ENCODE measurements at places on chromosomes 6 and 20.

DNA sequence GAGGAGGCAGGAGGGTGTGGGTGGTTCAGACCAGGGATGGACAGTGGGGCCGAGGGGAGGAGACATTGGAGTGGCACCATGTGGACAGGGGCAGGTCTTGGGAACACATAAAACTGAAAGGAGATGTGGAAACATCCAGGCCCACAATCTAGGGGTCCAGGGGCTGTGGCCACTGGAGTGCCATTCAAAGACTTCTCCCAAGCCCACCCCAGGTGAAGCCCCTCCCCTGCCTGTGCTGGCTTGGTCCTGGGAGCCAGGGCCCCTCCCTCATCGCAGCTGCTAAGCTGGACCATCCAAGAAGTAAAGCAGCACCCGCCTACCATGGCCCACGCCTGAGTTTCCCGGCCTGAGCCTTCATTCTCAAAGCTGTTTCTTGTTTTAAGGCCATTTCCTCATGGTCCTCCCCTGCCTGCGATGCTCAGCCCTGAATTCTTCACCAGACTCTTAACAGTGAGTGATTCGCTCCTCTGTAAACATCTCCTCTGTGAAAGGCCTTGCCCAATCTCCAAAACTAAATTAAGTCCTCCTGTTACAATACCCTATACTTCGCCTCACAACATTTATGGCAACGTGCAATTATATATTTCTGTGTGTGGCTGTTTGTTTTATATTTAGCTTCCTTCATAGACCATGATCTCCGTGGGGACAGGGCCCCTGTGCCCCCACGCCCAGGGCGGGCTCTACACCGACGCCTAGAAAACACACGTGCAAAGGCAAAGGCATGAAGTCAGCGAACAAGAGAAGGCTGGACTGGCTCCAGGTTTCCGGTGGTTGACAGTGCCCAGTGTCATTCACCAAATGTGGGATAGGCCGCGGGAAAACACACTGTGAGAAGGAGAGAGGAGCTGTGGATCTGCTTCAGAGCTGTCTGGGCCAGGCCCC, 267.8 kb downstream of the ERMARD start:
- DNase-seq = no peak

DNA sequence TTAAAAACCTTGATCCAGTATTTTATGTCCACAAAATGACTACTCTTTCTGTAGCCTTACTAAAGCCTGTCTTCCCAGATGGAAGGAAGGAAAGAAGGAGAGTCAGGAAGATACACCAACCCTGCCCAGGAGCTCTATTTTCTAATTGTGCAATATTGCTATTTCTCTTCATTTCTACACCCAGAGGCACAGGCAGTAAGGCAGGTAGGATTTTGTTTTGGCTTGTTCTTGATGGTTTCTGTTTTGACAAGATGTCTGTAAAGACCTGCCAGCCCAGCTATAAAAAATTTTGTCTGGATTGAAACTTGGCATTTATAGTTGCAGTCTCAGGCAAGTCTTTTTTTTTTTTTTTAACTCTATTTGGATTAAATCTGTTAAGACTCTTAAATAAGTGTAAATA, 587.5 kb upstream of the ARID1B start:
- DNase-seq = no peak

- DNase-seq = no peak
These were observed 9.5 kb upstream of the FOXC1 start for GRCh38 chr6:1600063-1600763.

DNA sequence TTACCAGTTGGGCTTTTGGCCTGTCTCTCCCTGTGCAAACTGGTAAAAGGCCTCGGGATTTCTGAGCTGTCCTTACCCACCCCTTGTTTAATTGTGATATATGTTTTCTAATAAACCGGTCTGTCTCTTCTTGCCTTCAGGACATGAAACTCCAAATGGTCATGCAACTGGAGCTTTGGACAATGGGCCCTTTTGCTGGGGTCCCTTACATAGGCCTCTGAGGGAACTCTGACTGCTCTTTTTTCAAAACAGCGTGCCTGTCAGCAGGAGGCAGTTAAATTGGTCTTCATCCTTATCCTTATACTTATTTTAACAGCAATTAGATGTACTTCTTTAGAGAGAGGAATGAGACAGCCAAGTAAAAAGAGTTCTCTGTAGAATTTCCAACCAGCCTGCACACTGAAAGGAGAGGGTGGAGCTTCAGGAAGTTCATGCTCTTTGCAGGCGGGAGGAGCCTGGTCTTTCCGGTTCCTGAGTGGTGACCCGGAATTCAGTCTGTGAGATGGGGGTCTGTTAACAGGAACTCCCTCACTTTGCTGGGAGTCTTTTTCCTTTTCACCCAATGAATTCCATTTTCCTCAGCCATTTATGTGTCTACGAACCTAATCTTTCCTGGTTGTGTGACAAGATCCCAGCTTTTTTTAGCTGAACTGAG, 299.6 kb upstream of the GJE1 start:
- DNase-seq = no peak

GRCh38 chr6:128144320-128144719, 243.5 kb upstream of the THEMIS start:
- no peak for DNase-seq

GRCh38 chr20:51084593-51085377, 61.9 kb upstream of the KCNG1 start:
- DNase-seq = no peak

- no peak for DNase-seq
These were observed 241.6 kb downstream of the BMP7 start for GRCh38 chr20:57024849-57025248.

- no peak for DNase-seq
These were observed 17.1 kb downstream of the TCF21 start for GRCh38 chr6:133906050-133906449.

DNA sequence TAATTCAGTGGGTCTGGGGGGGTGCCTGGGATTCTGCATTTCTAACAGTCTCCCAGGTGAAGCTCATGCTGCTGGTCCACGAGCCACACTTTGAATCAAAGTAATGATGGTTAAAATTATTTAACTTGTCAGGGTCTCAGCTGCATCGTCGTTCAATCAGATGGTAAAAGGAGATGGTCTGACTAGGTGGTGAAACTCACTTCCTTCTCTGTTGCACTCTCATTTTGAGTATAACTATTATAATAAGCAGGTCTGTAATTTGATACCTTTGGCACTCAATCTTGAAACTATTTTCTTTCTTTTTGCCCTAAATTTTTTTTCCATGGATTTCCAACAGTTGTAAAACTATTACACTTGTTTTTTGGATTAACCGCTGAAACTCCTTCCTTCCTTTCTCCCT, 292.5 kb downstream of the FARS2 start:
- DNase-seq = no peak

GRCh38 chr6:93418408-93419303, 703 bp downstream of the EPHA7 start:
- DNase-seq = no peak

- DNase-seq = no peak
These were observed 104.6 kb upstream of the GLP1R start for GRCh38 chr6:38943964-38944363.

DNA sequence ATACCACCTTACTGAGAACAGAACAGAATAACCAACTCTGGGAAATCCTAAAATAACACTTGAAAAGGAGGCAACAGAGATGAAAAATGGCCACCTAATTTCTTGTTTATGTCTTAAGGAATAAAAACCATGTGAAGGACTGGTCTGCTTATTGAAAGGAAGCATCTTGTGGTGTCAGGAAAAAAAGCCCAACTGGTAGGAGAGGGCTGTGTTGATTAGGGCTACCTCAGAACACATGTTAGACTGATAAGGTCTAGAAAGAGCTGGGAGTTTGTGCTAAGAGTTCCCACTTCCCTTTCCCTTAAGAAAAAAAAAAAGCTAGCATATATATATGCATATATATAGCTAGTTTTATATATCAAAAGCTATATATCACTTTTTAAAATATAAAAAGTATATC, 425.3 kb upstream of the BTBD3 start:
- no peak for DNase-seq

- DNase-seq = no peak
These were observed 17.7 kb downstream of the FAM83B start for GRCh38 chr6:54864272-54864671.

- DNase-seq = no peak
These were observed 8.9 kb downstream of the SNHG17 start for GRCh38 chr20:38426006-38426897.

DNA sequence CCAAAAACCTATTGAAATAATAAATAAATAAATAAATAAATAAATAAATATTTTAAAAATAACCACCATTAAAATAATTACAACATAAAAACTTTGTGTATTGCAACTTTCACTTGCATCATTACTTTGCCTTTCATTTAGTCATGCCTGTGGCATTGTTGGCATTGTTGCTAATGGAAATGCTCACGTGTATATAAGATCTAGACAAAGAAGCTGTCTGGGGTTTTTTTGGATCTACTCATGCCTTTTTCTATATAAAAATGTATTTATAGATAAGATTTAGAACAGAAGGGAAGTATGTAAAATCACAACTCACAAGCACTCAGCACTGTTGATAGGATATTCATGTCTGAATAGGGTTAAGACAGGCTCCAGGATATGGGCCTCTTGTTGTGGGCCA, 27.9 kb downstream of the GFRA4 start:
- no peak for DNase-seq

DNA sequence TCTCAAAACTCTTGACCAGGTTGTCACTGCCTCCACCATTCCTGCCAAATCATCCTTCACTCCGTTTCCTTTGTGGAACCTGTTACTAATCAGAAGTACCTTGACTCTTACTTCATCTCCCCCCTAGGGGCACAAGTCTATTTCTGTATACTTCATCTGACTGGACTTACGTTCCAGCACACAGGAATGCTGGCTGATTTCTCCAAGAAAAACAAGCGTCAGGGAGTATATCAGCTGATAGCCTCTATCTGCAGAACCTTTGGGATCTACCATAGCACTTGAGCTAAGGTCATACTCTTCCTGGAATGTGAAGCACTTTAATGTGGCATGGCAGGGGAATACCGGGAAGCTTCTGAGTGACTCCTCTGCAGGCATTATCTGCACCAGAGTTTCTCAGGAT, 178.1 kb upstream of the MOCS1 start:
- no peak for DNase-seq

GRCh38 chr20:19049514-19049913, 162.9 kb upstream of the SLC24A3 start:
- no peak for DNase-seq

DNA sequence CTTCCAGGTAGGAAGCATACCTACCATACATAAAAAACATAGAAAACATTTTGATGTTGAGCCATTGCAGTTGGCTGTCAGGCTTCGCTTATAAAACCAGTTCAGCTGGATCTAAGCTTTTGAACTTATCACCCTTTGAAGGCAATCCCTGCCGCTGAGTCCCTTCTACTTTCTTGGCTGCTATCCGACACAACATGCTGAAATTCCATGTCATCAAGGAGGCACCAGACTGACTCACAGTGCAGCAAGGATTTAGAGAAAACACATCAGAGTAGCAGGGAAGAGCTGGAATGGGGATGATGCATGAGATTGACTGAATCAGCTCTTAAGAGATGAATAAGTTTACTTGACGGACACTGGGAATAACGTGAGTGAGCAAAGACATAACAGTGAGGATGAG, 135.0 kb upstream of the MAN1A1 start:
- no peak for DNase-seq

Measured in GM19239 (cell line).